ENCODE measurements at places on chromosomes 5 and 9. TPM values are rescaled to one million over a fixed set of nuclear protein-coding genes. Genes with fewer than 3 reads are reported as not detected.

The RANBP3L gene
- total RNA-seq = not detected

The CDC20B gene
- total RNA-seq = 0.08 TPM

The SLC36A2 gene
- total RNA-seq = not detected

The PPP3R2 gene
- total RNA-seq = not detected

The PLAC8L1 gene
- not detected for total RNA-seq

The LCN2 gene
- total RNA-seq = 3.9 TPM

The AGTPBP1 gene
- total RNA-seq = 7.9 TPM

The KIF4B gene
- not detected for total RNA-seq

The EQTN gene
- total RNA-seq = not detected

The DND1 gene
- 0.33 TPM for total RNA-seq

The PALM2AKAP2 gene
- 0.06 TPM for total RNA-seq

The BARHL1 gene
- not detected for total RNA-seq

The CREB3 gene
- 65.3 TPM for total RNA-seq

The BTNL3 gene
- not detected for total RNA-seq

The NMUR2 gene
- total RNA-seq = not detected

The SH2D3C gene
- not detected for total RNA-seq

The SLC6A19 gene
- 0.07 TPM for total RNA-seq

The SPATA31C1 gene
- not detected for total RNA-seq

The IL3 gene
- not detected for total RNA-seq

The SAPCD2 gene
- 26.4 TPM for total RNA-seq

The SMIM33 gene
- not detected for total RNA-seq

The AGXT2 gene
- not detected for total RNA-seq

The PROP1 gene
- total RNA-seq = not detected

The SLCO6A1 gene
- not detected for total RNA-seq

The TAF11L10 gene
- not detected for total RNA-seq

The HSPA9 gene
- total RNA-seq = 347 TPM
